WERI-Rb-1 (cell line): ENCODE measurements at places on chromosomes 5 and 9.

DNA sequence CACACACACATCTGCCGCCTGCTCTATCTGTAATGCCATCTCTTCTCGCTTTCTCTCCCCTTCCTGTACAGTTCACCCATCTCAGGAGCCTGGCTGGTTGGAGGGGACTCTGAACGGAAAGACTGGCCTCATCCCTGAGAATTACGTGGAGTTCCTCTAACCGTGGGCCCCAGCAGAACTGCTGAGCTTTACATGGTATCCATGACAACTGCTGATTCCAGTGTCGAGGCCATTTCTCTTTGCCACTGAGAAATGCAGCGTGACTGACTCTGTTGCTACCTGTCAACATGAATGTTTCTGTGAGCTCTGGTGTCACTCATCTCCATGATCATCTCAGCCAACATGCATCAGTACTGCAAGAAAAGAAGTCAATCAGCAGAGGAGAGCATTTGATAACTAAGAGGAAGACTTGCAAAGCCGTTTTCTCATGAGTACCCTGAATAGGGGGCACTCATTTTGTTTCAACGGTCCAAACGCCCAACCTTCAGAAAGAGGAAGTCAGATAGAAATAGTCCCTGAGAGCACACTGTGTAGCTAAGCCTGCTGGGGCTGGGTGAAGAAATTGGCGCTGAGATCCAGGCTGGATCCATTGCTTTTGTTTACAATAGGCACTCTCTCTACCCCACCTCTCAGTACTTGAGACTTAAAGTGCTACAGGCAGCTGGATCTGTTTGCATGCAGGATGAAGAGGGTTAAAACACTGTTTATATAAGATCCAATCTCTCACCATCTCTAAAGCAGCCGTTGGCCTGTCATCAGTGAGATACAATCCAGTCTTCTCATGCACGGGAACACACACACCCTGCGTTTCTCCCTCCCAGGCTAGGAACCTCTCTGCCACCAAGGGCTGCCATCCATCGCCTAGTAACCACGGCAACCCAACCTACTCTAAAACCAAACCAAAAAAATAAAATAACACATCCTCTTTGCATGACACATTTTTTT is 180.9 kb downstream of the NR3C1 start:
- no peak for DNase-seq

DNA sequence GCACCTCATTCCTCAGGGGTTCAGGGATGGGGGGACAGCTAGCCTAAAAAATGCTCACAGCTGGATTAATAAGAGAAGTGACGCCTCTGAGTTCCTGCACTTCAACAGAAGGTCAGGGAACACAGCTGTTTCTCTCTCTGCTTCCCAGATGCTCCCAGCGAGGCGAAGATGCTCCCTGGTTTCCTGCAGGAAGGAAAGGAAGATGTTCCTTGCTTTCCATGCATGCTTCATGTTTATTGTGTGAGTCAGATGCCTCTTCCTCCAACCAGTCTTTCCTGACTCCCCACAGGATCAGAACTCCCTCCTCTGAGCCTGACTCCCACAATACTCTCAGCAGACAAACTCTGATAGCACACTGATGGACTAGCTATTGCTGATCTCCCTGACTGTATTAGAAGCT is 71.9 kb downstream of the MFAP3 start:
- DNase-seq = no peak

- DNase-seq = no peak
Measured at GRCh38 chr5:59037041-59037440, 454.2 kb downstream of the RAB3C start.

DNA sequence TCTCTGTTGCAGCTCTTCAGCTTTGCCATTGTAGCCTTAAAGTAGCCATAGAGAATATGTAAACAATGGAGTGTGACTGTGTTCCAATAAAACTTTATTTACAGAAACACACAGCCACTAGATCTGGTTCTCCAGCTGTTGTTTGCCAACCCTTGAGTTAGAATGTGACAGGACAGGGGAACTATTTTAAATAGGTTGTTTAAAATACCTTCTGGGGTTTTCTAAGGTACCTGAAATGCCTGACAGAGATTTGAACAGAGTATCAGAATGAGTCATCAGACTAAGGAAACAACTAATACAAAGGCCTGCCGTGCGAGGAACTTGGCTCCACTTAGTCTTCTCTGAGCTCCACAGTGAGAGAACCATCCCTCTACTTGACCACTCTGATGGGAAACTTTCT is 85.4 kb downstream of the HSD17B4 start:
- no peak for DNase-seq

- no peak for DNase-seq
Measured at GRCh38 chr9:129520082-129520481, 100.8 kb downstream of the C9orf50 start.

- DNase-seq = no peak
Measured at GRCh38 chr9:137460363-137461315, 1.5 kb upstream of the NSMF start.

GRCh38 chr5:4570047-4570995 is 569.8 kb upstream of the ADAMTS16 start:
- no peak for DNase-seq

- no peak for DNase-seq
Measured at GRCh38 chr5:59711310-59711709, 182.2 kb downstream of the PDE4D start.

DNA sequence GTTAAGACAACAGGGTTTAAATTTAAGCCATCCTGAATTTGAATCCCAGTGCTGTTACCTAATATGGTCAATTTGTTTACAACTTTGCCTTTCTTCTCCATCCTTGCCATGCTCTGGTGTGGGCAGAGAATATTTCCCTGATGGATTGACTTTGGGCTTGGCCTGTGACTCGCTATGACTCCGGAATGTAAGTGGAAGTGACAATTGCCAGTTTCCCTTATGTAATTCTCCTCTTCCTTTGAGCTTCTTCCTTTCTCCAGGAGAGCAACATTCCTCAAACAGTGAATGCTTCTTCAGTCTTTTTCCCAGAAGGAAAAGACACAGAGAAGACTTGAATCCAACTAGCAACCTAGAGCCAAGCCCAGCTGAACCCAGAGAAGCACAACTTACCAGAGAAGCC is 159.1 kb downstream of the LURAP1L start:
- no peak for DNase-seq

DNA sequence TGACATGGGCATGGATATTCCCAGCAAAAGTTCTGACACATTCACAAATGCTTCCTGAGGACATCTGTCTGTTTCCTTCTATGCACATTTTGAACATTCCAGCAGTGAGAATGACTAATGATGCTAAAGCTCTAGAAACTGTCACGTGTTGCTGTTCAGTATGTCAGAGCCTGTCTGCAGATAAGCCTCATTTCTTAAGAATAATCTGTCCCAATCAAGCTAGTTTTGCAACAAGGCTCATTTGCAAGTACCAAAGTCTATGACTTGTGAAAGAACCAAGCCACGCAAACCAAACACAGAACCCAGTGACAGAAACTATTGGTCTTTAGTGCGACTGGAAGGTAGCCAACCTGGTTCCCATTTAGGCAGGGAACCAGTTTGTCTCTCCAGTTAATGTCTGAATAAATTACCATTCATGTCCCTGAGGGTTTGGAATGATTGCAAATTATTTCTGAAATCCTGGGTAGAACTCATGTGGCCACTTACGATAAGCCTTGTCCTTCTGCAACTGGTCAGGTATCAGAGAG is 178.5 kb downstream of the C9orf152 start:
- DNase-seq = no peak

- DNase-seq = no peak
Measured at GRCh38 chr5:97250113-97250512, 67.1 kb upstream of the RIOK2 start.

- no peak for DNase-seq
Measured at GRCh38 chr5:168793841-168794837, 215.0 kb upstream of the PANK3 start.

- DNase-seq = no peak
Measured at GRCh38 chr9:81549500-81550206, 139.7 kb downstream of the TLE1 start.

GRCh38 chr9:125470767-125471580 is 209.3 kb downstream of the GAPVD1 start:
- DNase-seq = no peak

DNA sequence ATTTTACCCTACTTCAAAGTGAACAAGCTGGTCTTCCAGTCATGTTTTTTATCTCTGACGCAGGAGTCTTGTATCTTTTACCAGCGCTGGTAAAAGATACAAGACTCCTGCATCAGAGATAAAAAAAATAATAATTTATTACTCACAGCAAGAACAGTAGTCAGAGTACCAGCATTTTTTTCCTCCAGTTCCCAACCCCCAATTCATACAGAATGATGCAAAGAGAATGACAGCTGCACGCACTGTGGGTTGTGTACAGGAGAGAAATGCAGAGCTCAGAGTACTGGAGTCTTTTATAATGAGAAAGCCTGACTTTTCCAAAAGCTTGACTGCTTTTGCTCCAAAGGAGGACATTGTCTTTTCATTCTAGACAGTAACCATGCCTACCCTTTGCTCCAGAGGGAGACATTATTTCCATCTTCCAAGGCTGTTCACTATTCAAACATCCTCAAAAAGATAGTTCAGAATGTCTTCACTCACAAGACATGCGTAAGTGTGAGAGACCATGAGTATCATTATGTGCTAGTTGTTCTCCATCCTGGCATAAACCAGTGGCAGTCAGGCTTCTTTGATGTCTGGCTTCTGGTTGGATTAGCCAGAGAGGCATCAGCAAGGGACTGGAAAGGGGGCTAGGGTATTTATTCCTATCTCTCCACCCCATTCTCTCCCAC is 14.3 kb upstream of the RANBP6 start:
- DNase-seq = no peak

DNA sequence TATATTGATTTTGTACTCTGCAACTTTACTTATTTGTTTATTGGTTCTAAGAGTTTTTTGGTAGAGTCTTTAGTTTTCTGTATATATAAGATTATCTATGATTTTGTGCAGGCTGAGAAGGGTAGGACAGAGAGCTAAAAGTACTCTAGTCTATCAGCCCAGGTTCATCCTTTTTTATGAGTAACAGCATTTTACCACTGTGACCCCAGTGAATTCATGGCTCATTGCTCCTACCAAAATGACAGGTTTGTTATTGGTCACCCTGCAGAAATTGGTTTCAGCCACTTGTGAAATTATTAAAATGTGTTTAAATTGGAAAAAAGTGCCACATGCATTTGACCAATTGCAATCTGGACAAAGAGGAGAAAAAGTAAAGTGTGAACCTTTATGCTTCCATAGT is 421.4 kb upstream of the DAB2 start:
- no peak for DNase-seq

- no peak for DNase-seq
Measured at GRCh38 chr5:143314659-143315058, 88.8 kb downstream of the NR3C1 start.
